ENCODE measurements at places on chromosomes 6 and 20.

GRCh38 chr6:147808640-147809039 is 300.1 kb downstream of the SAMD5 start:
- no peak for DNase-seq

DNA sequence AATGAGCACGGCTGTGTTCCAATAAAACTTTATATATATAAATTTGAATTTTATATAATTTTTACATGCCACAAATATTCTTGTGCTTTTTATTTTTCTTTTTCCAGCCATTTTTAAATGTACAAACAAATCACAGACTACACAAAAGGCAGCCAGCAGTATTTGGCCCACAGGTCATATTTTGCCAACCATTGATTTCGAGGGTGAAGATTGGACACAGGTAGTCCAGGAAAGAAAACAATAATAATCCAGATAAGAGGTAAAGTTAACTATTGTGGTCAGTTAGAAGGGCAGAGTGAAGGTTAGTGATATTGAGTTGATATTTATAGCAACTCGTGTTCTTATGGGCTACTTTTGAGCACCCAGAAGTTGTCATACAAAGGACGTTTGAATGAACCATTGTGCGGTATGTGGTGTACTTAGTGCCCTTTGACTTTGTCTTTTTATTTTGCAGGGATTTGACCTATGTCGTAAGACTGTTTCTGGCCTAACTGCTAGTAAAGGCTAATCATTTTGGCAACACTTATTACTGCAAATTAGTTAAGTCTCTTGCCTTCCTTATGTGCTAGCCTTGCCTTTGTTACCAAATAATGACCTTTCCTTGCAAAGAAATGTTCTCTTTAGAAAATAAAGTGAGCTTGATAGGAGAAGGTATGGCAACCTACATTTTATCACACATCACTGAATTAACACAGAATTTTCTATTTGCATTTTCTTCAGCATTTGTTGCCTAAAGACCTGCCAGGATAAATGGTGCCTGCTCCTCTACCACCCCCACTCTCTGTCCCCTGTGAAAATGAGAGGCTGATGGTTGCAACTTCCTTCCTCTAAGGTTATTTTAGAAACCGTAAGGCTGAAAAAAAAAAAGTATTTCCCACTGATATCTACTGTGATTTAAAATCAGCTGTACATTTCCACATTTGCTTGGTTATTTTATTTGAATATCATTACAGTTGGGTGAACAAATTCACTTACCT is 493.9 kb upstream of the SOX4 start:
- DNase-seq = no peak

- no peak for DNase-seq
These were observed 550.0 kb downstream of the EYS start for GRCh38 chr6:65157025-65157424.

- no peak for DNase-seq
These were observed 44.1 kb downstream of the CFAP61 start for GRCh38 chr20:20096421-20096820.

GRCh38 chr6:132819405-132820161 is 5.2 kb downstream of the RPS12 start:
- DNase-seq = no peak

DNA sequence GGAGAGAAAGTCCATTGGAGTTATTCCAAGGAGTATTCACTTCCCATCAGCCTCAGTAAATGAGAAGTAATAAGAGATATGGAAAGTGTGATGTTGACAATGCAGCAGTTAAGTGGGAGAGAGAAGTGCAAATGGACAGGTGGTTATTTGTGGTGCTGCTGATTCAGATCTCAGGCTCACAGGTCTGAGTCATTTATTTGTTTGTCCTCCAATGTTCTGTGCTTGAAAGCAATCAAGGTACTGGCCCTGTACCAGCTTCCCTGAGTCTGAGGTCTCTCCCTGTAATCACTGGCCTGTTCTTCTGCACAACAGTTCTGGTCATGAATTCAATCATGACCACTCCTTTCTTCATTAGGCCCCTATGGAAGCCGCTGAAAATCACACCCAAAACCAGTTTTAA is 827.7 kb downstream of the MAFB start:
- no peak for DNase-seq

DNA sequence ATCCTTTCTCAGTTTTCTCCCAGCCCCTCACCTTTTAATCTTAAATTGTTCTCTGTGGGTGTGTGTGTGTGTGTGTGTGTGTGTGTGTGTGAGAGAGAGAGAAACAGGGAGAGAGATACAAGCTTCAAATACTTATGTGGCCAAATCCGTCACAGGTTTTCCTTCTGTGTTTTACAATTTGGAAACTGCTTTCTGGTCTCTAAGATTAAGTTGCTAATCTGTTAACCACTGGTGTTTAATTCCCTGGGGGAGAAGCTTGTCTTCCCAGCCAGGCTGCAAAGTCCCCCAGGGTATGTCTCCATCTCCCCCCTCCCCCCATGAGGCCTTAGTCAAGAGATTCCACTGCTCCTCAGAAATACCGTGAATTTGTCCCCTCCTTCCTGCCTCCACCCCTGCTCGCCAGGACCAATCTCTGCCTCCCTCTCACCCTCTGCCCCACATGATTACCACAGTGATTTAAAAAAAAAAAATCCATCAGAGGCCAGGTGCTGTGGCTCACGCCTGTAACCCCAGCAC is 49.0 kb downstream of the RIPOR3 start:
- no peak for DNase-seq

DNA sequence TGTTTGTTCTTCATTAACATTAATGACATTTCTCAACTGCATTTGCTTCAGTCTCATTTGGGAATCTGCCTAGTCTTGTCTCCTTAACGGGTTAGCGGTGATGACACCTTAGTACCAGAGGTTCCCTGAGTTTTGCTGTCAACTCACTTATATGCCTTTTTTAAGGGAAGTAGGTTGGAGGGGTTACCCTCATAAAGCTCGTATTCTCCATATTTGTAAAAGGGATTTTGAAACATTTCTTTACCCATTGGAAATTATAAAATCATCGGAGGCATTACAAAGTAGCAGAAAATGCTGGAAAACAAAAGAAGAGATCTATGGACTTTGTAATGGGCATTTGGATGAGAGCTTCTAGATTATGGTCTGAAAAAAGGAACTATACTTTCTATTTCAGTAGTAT is 88.7 kb upstream of the PRDM1 start:
- no peak for DNase-seq

GRCh38 chr6:117414770-117415169 is 11.0 kb downstream of the ROS1 start:
- no peak for DNase-seq

DNA sequence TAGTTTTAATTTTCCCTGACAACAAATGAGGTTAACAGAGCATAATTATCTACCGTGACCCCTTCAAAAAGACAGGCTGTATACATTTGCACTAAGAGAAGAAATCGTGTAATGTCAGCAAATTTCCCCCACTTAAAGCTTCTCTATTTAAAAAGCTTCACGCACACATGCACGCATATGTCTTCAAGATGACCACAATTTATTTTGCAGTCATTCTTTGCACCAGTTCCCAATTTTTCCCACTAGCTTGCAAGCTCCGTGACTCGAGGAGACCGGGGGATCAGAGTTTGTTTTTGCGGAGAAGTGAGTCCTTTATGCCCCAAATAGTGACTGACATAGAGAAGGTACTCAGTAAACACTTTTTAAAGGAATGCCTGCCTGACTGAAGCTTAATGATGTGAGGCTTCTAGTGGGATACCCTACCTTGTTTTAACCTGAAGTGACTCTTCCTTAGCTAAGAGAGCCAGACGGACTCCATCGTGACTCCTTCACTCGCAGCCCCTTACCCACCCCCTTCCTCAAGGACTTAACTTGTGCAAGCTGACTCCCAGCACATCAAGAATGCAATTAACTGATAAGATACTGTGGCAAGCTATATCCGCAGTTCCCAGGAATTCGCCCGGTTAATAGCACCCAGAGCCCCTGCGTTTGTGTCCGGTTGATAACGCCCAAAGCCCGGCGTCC is 9.3 kb upstream of the NQO2 start:
- DNase-seq = no peak

GRCh38 chr6:110114004-110114403 is 65.5 kb downstream of the WASF1 start:
- DNase-seq = no peak

DNA sequence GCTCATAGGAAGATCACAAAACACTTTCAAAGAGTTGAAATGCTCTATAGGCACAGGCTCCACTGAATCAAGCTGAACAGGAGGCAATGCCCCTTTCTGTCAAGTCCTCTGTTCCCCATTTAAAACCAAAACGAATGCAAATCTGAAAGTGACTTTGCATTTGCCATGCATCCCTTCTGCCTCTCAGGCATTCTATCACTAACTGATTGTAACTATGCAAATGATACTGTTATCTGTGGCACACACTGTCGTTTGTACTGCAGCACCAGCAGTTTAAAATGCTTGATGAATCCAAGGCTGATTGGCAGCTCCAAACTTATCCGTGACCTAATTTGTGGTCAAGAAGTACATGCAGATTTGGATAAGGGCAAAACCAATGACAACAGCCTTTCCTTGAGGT is 1067.5 kb upstream of the MAP3K7 start:
- no peak for DNase-seq

DNA sequence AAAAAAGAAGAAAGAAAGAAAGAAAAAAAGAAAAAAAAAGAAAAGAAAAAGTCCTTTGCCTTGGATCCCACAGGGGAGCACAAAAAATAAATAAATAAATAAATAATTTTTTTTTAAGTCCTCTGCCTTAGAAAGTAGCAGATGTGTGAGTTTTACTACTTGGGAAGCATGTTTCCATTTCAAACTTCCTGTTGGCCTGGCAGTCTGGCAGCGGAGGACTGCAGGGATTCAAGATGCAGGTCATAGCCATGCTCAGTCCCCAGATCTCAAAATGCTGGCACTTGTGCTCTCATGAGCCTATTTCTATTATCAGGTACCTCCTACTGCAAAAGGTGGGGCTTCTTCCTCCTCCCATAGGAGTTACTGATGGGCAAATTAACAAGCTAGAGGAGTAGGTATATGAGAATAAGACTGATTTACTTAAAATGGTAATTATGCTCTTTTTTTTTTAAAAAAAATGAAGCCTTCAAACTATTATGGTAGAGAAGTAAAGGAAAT is 54.2 kb upstream of the MAP7 start:
- DNase-seq = no peak

GRCh38 chr6:136344420-136344819 is 54.8 kb upstream of the BCLAF1 start:
- DNase-seq = no peak
